NCI-H510A treated with DMSO at 0.1 percent for 48 hours (cell line): ENCODE measurements at places on chromosomes 2 and 18.

DNA sequence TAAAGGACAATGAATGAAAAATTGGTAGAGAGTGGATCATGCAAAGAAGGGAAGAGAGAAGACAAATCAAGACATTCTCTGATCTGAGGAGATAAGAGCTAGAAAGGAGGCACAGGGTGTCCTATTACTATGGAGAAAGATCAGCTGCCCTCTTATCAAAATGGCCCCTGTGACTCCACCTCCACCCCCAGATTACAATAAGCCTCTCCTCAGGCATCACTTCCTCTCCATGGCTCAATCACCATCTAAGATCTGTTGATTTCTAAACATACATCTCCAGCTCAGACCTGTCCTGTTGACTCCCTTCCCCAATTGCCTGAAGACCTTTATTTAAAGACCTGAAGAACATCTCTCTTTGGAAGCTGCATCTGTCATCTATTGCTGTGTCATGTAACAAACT lies 43.2 kb downstream of the SP100 start:
- no peak for DNase-seq

GRCh38 chr2:19178175-19178574 lies 180.2 kb downstream of the OSR1 start:
- DNase-seq: no peak

DNA sequence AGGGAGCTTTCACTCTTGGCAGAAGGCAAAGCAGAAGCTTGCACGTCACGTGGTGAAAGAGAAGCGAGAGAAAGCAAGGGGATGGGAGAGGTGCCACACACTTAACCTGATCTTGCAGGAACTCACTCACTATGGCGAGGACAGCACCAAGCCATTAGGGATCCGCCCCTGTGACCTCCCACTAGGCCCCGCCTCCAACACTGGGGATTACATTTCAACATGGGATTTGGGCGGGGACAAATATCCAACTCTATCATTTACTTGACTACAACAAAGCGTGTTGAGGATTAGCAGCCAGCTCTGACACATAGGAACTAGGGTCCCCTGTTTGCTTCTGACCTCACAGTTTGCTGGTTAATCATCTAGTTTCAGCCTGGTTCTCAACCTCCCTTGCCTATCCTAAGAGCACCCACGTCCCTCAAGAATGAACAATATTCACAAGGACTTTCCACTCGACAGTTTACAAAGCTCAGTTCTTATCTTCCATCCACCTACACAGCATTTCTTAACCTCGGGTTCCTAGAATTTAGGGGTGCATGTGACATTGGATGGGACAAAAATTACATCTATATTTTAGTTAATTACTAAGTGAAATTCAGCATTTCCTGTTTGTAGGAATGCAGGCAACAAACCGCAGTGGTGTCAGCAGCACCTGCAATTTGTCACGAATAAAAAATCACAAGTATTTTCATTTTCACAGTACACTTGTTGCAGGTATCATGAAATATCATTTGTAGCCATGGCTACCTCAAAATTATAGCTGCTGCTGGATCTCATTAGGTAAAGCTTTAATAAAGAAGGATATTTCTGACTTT lies 36.0 kb downstream of the LBH start:
- no peak for DNase-seq

GRCh38 chr2:222715742-222716141 lies 44.3 kb downstream of the MOGAT1 start:
- DNase-seq: no peak

DNA sequence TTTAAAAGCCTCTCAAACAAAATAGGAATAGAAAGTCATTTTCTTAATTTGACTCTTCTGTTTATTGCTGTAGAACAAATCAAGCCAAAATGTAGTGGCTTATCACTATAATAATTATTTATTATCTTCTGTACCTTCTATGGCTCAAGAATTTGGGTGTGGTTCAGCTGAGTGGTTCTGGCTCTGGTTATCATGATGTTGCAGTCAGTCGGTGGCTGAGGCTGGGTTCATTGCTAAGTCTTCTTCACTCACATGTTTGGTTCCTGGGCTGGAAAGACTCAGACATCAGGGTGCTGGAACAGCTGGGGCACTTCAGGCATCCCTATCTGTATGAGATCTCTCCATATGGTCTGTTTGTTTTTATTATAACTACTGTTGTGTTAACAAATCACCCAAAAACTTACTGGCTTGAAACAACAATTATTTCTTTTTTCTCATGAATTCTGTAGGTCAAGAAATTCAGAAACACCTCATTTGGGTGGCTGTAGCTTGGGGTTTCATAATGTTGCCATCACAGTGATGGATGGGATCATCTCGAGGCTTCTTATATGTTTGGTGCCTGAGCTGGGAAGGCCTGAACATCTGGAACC lies 242.6 kb upstream of the FBXO11 start:
- DNase-seq: no peak

DNA sequence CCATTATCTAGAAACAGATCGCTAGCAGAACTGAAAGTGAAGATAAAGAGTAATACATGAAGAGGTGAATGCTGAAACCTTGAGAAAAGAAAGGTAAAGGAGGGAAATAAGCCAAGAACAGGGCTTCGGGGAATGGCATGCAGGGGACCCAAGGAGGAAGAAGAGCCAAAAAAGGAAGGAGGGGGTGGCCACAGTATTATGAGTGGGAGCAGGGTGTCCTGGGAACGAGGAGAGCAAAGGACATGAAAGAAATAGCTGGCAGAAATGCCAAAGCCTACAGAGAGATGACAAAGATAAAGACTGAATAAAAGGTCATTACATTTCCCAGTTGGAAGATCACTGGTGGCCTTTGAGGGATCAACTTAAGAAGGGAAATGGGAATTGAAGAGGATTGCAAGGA lies 82.9 kb downstream of the ACTR3 start:
- DNase-seq: no peak

- no peak for DNase-seq
Observed at GRCh38 chr2:222711315-222711940, 40.0 kb downstream of the MOGAT1 start.

- no peak for DNase-seq
Observed at GRCh38 chr18:79576686-79577351, 102.8 kb upstream of the CTDP1 start.

- no peak for DNase-seq
Observed at GRCh38 chr18:24197412-24197811, 58.5 kb downstream of the CABYR start.

GRCh38 chr2:161199912-161200701 lies 39.9 kb downstream of the TANK start:
- DNase-seq: no peak

DNA sequence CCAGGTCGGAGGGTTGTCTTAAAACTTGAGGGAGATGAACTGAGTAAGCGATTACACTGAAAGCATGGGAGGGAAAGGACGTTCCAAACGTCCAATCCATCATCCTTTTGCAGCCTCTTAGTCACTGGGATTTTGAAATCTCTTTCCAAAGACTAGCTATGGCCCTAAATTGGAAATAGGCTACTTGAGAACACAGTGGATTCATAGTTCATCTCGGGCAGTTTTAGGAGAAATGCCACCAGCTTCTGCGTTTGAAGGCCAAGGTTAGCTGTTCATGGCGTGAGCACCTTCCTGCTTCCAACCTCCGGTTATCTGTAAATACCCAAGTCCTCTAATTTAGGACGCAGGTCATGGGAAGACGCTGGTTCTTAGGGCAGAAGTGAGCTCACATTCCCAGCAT lies 821 bp upstream of the EML6 start:
- peak; percentile 71 for DNase-seq

GRCh38 chr18:62939433-62939832 lies 224.1 kb downstream of the PHLPP1 start:
- peak; percentile 48 for DNase-seq

DNA sequence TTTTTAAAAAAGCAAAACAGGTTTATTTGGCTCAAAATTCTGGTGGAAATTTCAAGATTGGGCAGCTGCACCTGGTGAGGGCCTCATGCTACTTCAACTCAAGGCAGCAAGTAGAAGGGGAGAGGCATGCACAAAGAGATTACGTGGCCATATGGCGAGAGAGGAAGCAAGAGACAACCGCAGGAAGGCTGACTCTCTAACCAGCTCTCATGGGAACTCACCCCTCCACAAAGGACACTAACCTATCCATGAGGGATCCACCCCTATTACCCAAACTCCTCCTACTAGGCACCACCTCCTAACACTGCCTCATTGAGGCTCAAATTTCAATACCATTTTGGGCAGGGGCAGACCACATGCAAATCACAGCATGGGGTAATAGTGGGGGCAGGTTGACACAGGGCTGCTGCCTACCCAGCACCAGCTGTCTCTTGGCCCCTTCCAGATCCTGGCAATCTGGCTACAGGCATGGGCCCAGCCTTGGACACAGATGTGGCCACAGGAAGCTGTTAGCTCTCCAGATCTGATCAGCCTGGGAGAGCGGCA lies 2.0 kb upstream of the CAPN10 start:
- DNase-seq: no peak

GRCh38 chr2:147845411-147845971 lies 662 bp downstream of the ACVR2A start:
- peak; percentile 12 for DNase-seq

DNA sequence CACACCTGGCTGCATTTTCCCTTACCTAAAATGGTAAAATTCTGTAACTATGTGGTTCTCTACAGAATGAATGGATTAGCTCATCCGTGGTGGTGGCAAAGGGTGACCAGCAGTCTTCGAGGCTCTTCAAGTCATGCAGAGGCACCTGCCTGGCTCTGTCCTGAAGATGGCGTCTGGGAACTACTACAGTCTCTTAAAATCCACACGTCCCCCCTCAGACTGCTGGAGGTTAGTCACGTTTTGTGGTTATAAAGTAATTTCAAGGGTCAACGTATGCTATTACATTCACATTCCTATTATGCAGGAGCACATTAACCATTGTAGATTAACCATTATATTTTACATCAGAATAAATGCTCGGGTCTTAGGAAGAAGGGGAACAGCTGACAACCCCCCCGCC lies 616.7 kb downstream of the GALR1 start:
- no peak for DNase-seq

- no peak for DNase-seq
Observed at GRCh38 chr2:105121434-105121833, 83.6 kb downstream of the MRPS9 start.

DNA sequence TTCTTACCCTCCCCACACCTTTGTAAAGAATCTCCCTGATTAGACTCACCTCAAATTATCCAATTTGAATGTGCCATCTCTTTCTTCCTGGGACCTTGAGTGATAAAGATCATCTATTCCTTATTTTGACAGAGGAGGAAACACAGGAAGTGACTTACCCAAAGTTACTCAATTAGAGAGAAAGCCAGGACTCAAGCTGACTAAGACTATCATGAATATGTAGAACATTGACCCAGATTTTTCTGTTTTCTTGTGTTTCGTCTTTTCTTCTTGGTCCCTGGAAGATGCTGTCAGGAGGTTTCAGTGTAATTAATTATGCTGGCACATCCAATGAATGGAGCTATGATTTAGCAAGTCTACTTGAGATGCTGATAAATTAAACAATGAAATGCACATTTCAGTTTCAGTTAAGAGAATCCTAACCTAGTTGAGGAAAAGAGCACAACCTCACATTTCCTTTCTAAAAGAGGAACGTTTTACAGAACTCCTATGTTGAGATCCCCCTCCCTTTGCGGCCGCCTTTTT lies 380.4 kb downstream of the CLIP4 start:
- no peak for DNase-seq

DNA sequence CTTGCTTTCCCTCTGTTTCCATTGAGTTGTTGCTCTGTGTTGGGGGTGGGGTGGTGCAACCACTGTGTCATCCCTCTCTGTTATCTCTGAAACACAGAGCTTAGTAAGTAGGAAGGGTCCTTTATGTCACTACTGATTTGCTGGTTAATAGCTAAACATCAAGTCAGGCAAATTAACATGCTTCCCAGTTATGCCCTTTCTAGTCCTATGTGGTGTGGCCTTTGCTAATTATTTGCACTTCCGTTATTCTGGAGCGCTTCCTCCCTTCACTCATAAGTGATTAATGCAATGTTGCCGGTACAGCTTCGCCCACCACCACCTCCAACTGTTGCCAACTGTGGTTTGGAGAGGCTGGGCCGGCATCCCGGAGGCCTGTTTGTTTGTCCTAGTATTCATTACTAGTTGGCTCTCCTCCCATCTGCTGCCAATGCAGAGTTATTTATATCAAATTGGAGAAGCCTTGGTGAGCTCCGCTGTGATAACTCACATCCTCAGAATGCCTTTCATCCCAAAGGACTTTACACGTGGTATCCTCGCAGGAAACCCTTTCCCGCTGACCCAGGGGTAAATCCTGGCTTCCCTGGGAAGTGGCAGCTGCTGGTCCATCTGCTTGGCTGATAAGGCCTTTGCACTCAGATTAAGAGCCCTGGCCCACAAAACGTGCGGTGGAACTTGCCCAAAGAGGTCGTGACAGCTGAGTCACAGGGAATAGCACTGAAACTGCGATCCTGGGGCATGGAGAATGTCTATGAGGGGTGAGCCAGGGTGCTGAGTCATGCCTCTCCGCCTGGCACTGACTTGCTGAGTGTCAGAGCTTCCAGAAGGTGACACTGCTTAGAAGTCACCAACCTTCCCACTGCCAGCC lies 72.0 kb upstream of the ZCCHC2 start:
- DNase-seq: peak; percentile 43

DNA sequence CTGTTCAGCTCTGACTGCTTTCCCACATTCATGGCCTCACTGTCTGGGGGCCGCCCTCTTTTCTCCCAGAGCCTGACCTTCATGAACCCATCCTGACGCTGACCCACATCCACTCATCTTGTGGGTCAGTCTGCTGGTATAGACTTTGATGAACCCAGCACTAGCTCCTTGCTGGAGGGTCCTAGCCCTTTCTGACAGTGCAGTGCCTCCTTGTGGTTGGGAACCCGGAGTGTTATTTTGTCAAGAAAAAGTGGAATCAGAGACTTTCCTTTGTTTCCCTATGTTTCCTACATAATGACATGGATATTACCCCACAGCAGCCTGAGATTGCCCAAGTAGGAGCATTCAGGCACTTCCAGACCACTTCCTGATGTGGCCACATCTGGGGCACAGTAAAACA lies 19.3 kb upstream of the OSR1 start:
- DNase-seq: no peak

DNA sequence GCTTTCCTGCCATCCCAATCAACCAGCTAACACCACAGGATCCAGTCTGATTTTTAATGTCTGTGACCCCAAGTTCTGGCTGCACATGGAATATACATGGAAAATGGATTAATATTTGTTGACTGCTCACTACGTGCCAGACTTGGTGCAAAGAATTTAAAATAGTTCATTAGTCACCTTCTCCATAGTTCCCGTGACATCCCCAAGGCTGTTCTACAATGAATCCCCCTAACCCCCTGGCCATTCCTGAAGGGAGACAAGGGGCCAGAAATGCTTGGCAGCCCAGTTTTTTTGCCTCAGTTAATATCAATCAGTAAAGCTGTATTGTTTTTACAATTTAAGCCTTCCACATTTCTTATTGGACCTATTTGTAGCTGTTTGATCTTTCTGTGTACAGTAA lies 71.0 kb upstream of the ST3GAL5 start:
- no peak for DNase-seq

GRCh38 chr2:241860184-241861078 lies 1.7 kb upstream of the PDCD1 start:
- no peak for DNase-seq

GRCh38 chr2:53786705-53787613 lies at the start of the genes ASB3 and ERLEC1:
Gene ASB3, minus strand, starts transcription at chr2:53786953. Its CDS starts 21,381 bp downstream, at chr2:53765572.
Gene ERLEC1, plus strand, starts transcription at chr2:53787044. Its CDS starts 167 bp downstream, at chr2:53787211.
- peak; percentile 67 for DNase-seq
